ENCODE measurements at places on chromosomes 5 and 9.

- no peak for DNase-seq
Measured at GRCh38 chr9:135355521-135356011, 124.0 kb upstream of the PPP1R26 start.

DNA sequence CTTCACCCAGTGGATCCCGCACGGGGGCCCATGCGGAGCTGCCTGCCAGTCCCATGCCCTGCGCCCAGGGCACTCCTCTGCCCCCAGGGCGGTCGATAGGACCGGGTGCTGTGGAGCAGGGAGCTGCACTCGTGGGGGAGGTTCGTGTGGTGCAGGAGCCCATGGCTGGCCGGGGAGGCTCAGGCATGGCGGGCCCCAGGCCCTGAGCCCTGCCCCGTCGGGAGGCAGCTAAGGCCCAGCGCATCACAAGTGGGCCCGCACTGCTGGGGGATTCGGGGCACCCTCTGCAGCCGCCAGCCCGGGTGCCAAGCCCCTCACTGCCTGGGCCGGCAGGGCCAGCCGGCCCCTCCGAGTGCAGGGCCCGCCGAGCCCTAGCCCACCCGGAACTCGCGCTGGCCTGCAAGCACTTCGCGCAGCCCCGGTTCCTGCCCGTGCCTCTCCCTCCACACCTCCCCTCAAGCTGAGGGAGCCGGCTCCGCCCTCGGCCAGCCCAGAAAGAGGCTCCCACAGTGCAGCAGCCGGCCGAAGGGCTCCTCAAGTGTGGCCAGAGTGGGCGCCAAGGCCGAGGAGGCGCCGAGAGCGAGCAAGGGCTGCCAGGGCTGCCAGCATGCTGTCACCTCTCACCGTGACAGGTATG is 221.1 kb upstream of the RORB start:
- no peak for DNase-seq

DNA sequence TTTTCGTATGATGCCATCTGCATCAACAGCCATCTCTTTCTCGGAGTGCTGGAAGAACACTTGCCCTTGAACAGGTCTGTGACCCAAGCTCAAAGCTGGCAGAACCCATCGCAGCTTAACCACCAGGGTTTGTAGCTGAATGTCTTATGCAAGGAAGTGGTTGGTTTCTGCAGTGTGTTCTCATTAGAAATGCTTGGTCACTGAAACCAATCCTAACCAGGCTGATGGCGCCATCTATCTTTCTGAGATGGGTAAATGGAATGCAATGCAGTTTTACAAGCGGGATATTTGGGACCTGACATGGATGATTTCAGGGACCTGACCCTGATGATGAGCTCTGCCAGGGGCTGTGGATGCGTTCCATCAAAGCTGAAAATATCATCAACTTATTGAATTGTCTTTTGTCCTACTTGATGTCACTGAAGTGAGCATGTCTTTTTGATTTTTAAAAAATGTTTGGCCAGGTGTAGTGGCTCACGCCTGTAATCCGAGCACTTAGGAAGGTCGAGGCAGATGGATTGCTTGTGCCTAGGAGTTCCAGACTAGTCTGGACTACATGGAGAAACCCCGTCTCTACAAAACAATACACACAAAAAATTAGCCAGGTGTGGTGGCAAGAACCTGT is 28.7 kb downstream of the DMRT3 start:
- peak; percentile 11 for DNase-seq

DNA sequence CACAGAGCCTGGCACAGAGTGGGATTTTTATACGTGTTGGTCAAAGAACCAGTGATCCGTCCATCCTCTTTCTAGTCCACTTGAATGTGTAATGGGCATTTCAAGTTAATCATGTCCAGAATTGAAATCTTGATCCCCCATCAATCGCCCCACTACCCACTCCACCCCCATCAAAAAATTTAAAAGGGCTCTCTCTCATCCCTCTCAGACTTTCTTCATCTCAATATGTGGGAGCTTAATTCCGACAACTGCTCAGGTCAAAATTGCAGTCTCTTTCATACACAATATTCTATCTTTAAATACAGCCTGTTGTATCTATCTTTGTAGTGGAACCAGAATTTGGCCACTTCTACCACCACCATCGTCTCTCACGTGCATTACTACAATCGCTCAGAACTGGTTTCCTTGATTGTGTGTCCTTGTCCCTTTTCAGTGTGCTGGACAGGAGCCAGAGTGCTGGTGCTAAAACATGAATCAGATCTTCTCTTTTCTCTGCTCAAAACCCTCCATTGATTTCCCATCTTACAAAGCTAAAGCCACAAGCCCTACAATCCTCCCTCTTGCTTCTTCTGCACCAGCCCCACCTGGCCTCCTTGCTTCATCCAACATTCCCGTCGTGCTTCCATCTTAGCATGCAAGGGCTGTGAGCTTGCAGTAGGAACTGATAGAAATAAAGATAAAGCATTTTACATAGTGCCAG is 786 bp upstream of the KIF3A start:
- no peak for DNase-seq

DNA sequence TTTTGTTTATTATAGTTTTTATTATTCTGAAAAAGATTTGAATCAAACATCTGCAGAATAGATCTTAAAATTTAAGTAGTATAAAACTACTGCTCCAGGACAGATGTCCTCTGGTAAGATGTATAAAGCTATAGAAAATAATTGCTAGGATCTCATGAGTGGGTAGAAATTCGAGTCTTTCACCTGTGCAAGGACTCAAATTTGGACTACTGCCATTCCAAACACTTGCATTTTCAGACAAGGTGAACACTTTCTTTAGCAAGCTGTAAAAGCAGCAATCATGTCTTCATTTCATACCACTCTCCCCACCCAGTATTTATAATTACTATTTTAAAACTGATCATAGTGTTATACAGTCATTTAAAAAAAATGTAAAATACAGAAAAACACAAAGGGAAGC is 20.7 kb downstream of the SKP2 start:
- DNase-seq, result no peak

GRCh38 chr5:38426490-38426889 is 130.0 kb downstream of the LIFR start:
- no peak for DNase-seq

GRCh38 chr9:14618836-14619420 is 74.3 kb downstream of the ZDHHC21 start:
- DNase-seq, result no peak

GRCh38 chr9:91047993-91048607 is 246.5 kb downstream of the SYK start:
- DNase-seq, result no peak

DNA sequence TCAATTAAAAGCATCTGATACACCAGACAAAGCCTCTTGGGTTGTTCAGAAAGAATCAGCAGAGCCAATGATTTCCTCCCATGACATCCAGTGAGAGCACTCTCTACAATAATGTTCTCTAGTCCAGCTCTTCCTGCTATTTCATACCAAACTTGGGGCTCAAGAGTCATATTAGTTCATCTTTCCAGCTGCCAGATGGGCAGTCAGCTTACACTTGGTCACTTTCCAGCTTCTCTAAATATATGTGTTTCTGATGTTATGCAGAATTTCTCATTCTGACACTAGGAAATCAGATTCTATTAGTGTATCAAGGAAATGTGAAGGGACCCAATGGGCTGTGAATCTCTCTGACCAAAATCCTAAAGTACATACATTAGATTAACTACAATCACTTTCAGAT is 148.9 kb downstream of the ENC1 start:
- DNase-seq, result no peak

GRCh38 chr9:89426384-89426961 is 71.4 kb downstream of the SEMA4D start:
- DNase-seq, result no peak

GRCh38 chr5:158880483-158881001 is 219.2 kb downstream of the EBF1 start:
- DNase-seq, result no peak

GRCh38 chr9:106107716-106108115 is 413.4 kb downstream of the TMEM38B start:
- no peak for DNase-seq

GRCh38 chr9:130209422-130209821 is 37.2 kb downstream of the NCS1 start:
- DNase-seq, result no peak

DNA sequence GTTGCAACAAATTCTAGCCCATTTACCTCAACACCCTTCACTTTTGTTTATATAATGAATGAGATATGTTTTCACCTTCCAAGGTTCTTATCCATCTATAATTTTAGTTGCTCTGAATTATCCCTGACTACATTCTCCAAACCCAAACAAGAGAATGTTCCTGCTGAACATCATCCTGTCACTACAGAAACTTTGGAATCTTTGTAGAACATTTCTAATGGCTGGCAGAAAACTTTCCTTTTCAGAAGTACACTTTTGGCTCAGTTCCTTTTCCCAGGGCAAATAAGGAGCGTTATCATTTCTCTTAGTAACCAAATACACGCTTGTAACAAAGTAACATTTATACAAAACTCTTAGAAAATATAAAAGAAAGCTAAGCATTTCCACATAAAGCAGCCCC is 860.6 kb upstream of the SEMA6A start:
- no peak for DNase-seq

GRCh38 chr5:38790891-38791290 is 54.9 kb upstream of the OSMR start:
- no peak for DNase-seq

DNA sequence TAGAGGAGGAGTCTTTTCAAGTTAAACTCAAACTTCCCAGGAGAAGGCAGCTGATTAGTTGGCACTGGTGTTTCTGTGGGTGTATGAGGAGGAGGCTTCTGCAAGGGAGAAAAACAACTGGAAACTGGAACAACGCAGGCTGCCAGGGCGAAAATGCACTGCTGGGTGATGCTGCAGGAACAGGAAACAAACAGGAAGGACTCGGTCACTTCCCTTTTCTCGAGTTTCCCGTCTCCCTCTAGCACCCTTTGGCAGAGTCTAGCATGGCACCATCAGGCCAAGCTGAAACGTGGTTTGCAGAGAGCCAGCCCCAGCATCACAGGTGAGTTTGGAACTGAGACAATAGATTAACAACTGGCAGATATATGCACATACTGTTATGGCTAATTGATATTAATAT is 77.5 kb upstream of the CAST start:
- DNase-seq, result no peak

- DNase-seq, result no peak
Measured at GRCh38 chr9:89175828-89176261, 2.8 kb downstream of the SHC3 start.

GRCh38 chr9:72907421-72907820 is 45.4 kb downstream of the ALDH1A1 start:
- DNase-seq, result no peak

DNA sequence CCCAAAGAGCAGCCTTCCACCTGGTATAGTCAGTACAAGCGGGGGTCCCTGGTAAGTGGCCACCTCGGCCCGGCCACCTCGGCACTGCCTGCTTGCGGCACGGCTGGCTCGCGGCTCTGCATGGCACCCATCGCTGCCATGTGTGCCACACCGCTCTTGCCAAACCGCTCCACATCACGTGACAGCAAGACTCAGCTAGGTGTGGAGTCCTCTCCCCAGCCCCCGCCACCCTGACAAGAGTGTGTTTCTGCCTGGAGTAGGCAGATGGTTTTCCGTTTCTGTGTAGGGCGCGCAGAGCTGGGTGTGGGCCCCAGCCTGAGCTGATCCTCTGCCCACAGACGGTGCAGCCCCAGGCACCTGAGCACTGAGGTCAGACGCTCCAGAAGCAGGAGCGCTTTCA is 50.5 kb upstream of the FCN2 start:
- DNase-seq, result no peak

- no peak for DNase-seq
Measured at GRCh38 chr9:83066771-83067170, 3.8 kb upstream of the RASEF start.
